Stimulated activated CD4-positive, alpha-beta T cell treated with anti-CD3 and anti-CD28 coated beads, TNF-alpha, amount 100 ng/mL, for 1 hour (primary cell): ENCODE measurements at places on chromosomes 5 and 9.

DNA sequence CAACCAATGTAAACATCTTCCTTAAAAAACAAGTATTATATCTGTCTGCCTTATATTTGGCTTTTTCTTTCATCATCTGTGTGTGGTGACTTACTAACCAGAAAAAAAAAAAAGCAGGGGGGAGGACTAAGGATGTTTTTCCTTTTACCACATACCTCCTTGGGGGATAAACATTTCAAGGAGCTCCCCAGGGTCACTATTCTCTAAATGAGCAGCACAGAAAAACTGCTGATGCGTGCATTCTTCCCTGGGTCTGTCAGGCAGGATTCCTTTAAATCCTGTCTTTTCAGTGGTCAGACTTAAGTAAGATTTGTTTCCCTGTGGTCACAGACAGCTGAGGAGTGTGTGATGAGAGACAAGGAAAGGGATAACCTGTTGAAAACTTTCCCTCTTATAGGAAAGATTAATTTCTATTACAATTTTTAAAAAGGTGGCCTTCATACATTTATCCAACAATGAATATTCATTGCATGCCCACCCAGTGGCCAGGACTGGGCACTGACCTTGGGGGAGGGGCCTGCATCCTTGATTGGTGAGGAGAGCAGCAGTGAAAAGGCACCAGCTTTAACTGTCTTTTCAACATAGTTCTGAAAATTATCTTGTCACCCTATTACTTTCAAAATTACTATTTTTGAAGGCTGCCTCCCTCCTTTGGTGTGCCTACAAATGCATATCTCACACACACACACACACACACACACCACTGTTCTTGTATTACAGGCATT lies 123.1 kb downstream of the TLE4 start:
- DNase-seq, result no peak

- DNase-seq, result no peak
Observed at GRCh38 chr9:83346655-83347420, 191.4 kb downstream of the FRMD3 start.

GRCh38 chr5:61071526-61071925 lies 90.7 kb downstream of the SMIM15 start:
- DNase-seq, result no peak

DNA sequence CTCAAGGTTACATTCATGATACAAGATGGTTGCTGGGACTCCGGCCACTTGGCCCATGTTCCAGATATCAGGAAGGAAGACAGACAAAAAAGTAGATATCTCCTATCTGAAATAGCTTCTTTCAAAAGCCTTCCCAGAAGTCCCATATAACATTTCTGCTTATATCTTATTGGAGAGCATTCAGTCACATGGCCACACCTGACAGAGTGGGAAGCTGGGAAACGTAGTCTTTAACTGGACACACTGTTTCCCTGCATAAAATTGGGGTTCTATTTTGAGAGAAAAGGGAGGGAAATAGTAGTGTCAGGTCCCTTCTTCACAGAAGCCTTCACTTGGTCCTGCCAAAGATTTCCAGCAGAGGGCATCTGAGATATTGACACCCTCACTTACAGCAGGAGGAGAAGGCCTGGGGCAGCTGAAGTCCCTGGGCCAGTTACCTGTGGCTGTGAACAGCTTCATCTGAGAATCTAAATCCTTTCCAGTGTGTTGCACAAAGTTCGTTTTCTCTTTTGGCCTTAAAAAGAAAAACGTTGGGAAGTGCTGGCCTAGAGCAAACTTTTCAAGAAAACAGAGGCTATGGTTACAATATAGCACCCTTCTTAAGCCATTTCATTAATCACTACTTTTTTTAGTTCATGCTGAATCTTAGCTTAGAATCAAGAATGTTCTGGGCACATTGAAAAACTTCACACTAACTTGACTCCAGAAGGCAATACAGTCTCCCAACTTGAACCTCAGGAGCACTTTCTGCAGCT lies 33.5 kb downstream of the SPEF2 start:
- peak; percentile 33 for DNase-seq

DNA sequence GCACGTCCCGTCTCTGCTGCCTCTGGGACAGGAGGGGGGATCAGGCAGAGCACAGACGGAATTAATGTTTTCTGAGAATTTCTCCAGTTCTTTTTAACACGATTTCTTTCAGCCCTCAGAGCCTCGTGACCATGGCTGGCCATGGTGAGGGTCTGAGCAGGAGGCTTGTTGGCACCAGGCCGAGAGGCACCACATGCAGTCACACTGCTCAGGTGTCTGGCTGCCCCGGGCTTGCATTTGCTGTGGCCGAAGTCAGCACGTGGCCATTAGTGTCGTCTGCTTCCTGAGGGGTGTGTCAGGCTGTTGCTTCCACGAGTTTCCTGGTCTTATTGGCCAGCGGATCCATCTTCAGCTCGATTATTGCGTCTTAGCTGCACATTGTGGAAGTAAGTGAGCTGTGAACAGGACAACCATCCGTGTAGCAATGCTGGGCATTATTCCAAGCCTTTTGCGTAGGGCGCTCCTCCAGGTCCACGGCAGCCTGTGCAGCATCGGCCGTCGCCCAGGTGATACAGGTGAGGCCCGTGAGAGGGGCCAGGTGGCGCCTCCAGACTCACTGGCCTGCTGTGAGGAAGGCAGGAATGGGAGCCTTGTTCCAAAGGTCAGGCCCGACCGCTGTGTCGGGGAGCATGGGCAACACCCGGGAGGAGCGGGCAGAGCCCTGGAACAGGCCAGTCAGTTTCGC lies 114.2 kb upstream of the CACNA1B start:
- DNase-seq, result no peak

DNA sequence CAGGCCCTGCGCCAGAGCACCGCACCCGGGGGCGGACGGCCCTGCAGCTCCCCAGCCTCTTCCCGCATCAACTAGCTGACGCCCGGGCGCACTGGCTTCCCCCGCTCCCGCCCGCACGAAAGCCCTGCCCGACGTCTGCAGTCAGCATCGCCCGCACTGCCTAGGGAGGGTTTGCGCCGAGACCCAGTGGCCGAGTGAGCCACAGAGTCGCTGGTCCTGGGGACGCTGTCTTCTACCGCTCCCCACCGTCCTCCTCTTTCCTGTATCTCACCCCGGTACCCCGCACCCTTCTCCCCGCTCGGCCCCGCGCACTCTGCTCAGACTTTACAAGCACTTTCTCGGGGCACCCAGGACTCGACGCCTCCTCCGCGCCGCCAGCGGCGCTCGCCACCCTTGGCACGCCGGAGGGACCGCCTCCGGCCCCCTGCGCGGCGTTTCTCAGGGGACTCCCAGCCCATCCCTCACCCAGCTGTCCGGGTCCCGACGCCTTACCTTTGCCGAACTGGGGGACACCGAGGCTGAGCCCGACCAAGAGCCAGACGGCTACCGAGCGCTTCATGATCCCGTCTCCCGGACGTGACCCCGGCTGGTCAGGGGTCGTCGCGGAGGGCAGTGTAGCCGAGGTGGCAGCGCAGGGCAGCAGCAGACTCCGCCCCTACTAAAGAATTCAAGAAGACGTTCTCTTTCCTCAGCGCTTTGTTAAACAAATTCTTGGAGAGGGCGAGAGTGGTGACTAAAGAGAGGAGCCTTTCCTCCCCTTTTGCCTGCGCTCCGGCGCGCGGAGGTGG lies 670 bp downstream of the EDIL3 start:
- no peak for DNase-seq

DNA sequence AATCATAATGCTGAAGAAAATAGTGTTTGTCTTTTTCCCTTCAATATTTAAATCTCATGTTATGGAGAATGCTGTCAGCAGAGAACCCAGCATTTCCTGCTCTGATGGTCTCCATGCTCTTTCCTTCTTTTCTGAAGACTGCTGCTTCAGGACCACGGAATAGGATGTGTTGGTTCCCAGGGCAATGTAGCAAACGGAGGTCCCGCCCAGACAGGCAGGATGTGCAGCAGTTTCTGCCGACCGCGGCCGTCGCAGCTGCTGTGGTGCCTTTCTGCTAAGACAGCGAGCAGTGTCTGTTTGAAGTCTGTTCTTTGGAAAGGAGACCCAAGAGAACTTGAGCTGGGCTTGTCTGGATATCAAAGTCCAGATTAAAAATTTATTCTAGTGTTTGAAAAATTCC lies 654.3 kb downstream of the CCDC171 start:
- no peak for DNase-seq

DNA sequence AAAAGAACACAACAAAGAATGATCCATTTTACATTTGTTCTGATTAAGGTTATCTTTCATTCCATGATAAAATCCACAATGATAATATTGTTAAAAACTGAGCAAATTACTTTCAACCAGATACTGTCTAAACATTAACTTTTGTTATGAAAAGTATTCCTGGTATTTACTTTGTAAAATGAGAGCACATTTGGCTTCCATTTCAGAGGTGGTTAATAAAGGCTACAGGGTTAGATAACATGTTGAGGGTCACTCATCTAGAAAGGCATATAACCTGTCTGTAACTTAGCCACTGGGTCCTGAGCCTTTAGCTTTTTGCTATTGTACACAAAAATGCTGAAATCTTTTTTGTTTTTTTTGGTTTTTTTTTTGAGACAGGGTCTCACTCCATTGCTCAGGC lies 99.3 kb downstream of the ANXA2R start:
- no peak for DNase-seq

- no peak for DNase-seq
Observed at GRCh38 chr9:129851821-129852220, 16.6 kb downstream of the USP20 start.

- no peak for DNase-seq
Observed at GRCh38 chr5:81417052-81417451, 23.1 kb upstream of the ACOT12 start.

- no peak for DNase-seq
Observed at GRCh38 chr5:76787237-76787636, 31.6 kb upstream of the F2RL1 start.
